HFFc6 (cell line): ENCODE measurements at places on chromosomes 16 and 17. TPM values are rescaled to one million over a fixed set of nuclear protein-coding genes. Genes with fewer than 3 reads are reported as not detected.

PPP1R27 gene
- not detected in 2 replicates for total RNA-seq

PLCD3 gene
- total RNA-seq, result 86.0 to 108 TPM (median 86.1 TPM) in 3 replicates

CHST5 gene
- not detected in 3 replicates for total RNA-seq

PHKB gene
- 63.4 to 66.6 TPM (median 63.7 TPM) in 3 replicates for total RNA-seq

- H3K4me3 ChIP-seq, result no peak overlapping the region
- H3K27ac ChIP-seq, result peak overlapping the region; percentile 57; the same call in 1 of the 2 replicates
- peaks cover 66% of the 10 kb centered on the region for H3K4me1 ChIP-seq
- peaks cover 9% of the 10 kb centered on the region for H3K36me3 ChIP-seq
Observed at GRCh38 chr16:48321317-48322036, 63.7 kb downstream of the SIAH1 start.

DNA sequence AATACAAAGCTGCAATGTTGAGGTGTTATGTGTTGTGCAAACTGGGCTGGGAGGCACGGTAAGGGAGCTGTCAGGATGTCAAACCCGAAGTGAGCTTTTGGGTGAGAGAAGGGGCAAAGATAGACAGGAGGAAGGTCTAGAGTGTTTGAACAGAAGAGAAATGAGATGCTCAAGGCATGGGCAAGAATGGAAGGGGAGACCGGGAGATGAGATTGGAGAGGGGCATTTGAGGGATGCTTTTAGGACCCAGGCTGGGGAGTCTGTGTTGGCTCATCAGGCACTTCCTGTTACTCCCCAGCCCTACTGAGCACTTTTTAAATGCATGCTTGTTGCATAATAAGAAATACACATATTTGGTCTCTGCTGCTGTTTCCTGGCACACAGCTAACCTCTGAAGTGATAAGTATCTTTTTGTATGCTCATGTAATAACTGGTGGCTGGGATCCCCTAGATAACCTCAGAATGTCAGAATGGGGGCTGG, 13.7 kb downstream of the UNC45B start:
- H3K36me3 ChIP-seq, result no peaks in the 10 kb centered on the region
- H3K27me3 ChIP-seq, result peaks cover 20% of the 10 kb centered on the region
- DNase-seq, result no peak
- H3K4me1 ChIP-seq, result no peaks in the 10 kb centered on the region
- H3K4me3 ChIP-seq, result no peak overlapping the region

DNA sequence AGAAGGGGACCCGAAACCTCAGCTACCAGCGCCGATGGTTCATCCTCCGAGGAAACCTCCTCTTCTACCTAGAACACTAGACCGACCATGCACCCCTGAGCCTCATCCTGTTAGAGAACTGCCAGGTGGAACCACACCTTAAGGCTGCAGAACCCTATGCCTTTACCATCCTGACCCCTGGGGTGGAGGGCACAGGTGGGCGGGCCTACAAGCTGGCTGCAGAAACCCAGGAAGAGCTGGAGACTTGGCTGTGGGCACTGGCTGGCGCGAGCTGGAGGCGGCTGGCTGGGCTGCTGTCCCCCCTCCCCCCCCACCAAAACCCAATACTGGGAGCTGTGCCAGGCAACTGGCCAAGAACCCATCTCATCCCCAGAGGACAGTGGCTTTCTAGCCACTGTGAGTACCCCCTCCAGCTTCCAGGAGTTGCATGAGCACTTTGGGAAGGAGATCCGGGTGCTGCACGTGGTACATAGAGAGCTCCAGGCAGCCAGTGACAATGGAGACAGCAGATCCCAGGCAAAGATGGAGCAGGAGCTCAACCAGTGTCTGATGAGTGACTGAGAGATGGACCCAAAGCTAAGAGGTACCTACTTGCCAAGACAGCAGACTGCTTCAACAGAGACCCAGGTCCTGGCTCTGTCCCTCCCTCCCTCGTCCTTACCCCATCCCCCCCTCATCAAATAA, 1.4 kb upstream of the CD2BP2 start:
- peaks cover 7% of the 10 kb centered on the region for H3K27me3 ChIP-seq
- peak overlapping the region; percentile 99 for H3K4me3 ChIP-seq

GRCh38 chr17:50364715-50365114, 8.3 kb downstream of the MRPL27 start:
- peak; percentile 70 for DNase-seq
- peaks cover 41% of the 10 kb centered on the region for H3K4me1 ChIP-seq
- no peaks in the 10 kb centered on the region; the same call in 1 of the 2 replicates for H3K27me3 ChIP-seq
- H3K4me3 ChIP-seq, result peak overlapping the region; percentile 28; the same call in 1 of the 2 replicates

- no peaks in the 10 kb centered on the region for H3K36me3 ChIP-seq
- no peak for DNase-seq
- H3K27me3 ChIP-seq, result no peaks in the 10 kb centered on the region
- peak overlapping the region; percentile 87 for H3K27ac ChIP-seq
Observed at GRCh38 chr17:64723781-64724180, 61.7 kb upstream of the SMURF2 start.

- no peak for DNase-seq
- peaks cover 26% of the 10 kb centered on the region for H3K4me1 ChIP-seq
- H3K27ac ChIP-seq, result no peak overlapping the region
Observed at GRCh38 chr17:1961189-1961588, 63.9 kb downstream of the RTN4RL1 start.

DNA sequence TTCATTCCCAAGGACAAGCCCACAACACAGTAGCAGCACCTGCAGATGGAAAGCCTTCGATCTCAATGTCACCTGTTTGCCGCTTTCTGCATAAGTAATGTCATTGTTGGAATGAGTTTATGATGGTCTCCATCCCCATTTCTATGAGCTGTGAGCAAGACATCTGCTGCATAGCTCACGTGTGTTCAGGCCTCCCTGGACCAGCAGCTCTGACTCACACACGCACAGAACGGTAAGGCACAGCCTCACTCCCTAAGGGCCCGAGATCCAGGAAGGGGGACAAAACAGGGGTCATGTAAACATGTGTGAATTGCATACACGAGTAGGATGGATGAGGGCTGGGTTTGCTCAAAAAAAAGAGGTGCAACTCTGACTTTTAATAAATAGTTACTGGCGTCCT, 223.1 kb downstream of the SOX9 start:
- H3K36me3 ChIP-seq, result no peaks in the 10 kb centered on the region
- DNase-seq, result no peak
- H3K4me1 ChIP-seq, result peaks cover 45% of the 10 kb centered on the region
- peaks cover 2% of the 10 kb centered on the region for H3K27me3 ChIP-seq

- no peak overlapping the region for H3K27ac ChIP-seq
- peaks cover 26% of the 10 kb centered on the region for H3K36me3 ChIP-seq
- H3K4me1 ChIP-seq, result peaks cover 45% of the 10 kb centered on the region
- H3K27me3 ChIP-seq, result no peaks in the 10 kb centered on the region; the same call in none of the 2 replicates
Observed at GRCh38 chr16:70756071-70756470, 44.9 kb downstream of the VAC14 start.

DNA sequence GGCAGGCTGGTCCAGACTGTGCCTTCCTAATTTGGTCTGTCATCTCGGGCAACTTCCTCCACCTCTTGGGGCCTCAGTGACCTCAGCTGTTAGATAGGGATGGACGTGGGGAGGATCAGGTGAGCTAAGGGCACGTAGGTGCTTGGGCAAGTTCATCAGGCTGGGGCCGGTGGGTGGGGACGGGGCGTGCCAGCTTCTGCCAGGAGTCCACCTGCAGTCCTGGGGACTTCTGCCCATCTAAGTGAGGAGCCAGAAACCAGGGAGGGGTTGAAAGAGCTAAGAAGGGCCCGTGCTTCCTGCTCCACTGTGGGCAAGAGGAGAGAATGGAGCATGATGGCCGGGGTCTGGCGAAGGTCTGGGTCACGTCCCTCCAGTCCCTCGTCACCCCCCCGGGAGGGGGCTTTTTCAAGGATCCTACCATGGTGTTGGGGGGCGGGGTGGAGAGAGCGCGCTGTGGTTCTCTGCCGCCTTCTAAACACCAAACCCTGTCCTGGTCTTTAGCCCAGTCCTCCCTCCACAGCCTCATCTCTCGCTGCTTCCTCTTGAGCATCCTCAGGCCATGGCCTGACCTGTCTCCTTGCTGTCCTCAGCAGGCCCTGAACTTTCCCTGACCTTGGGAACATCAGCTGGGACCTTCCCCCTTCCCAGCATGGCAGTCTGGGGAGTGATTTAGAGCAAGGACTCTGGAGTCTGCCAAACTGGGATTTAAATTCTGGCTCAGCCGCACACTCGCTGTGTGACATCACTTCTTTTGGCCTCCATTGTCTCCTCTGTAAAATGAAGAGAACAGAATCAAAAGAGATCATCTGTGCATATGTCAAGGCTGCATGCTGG, 21.6 kb downstream of the SPNS2 start:
- no peak overlapping the region for H3K4me3 ChIP-seq
- no peak overlapping the region for H3K27ac ChIP-seq
- no peaks in the 10 kb centered on the region for H3K36me3 ChIP-seq
- no peak for DNase-seq

DNA sequence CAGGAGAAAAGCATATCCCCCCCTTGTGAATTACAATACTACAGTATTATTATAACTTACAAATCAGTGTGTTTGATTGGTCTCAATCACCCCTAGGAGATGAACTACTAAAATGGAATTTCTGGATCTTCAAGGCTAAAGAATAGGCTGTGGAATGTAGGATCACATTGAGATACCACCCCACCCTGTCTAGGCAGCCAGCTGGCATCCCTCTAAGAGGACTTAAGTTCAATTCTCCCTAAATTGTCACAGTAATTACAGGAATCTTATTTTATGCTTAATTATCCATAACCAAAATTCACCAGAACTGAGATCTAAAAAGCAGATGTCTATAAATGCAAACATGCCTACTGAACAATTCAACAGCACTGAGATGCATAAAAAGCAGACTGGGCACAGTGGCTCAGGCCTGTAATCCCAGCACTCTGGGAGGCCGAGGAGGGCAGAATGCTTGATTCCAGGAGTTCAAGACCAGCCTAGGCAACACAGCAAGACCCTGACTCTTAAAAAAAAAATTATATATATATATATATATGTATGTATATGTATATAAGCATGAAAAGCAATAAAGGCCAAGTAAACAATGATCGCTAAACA, 12.0 kb downstream of the AP1G1 start:
- no peak for DNase-seq
- peaks cover 50% of the 10 kb centered on the region for H3K4me1 ChIP-seq
- peaks cover 2% of the 10 kb centered on the region for H3K27me3 ChIP-seq
- peak overlapping the region; percentile 56; the same call in 1 of the 2 replicates for H3K27ac ChIP-seq
- H3K36me3 ChIP-seq, result peaks cover 14% of the 10 kb centered on the region

DNA sequence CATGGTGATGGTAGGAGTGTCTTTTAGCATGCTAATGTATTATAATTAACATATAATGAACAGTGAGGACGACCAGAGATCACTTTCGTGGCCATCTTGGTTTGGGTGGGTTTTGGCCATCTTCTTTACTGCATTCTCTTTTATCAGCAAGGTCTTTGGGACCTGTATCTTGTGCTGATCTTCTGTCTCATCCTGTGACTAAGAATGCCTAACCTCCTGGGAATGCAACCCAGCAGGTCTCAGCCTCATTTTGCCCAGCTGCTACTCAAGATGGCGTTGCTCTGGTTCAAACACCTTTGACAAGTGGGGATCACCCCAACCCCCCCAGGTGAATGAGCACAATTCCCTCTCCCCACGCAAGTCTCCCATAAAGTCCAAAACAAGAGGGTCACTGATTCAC, 49.3 kb upstream of the ETV4 start:
- peaks cover 5% of the 10 kb centered on the region; the same call in 1 of the 2 replicates for H3K27me3 ChIP-seq
- peak overlapping the region; percentile 25; the same call in 1 of the 2 replicates for H3K27ac ChIP-seq
- H3K4me1 ChIP-seq, result peaks cover 50% of the 10 kb centered on the region
- no peak overlapping the region for H3K4me3 ChIP-seq

GRCh38 chr17:37802061-37802595, 57.3 kb upstream of the HNF1B start:
- H3K4me3 ChIP-seq, result no peak overlapping the region
- no peaks in the 10 kb centered on the region for H3K4me1 ChIP-seq
- H3K36me3 ChIP-seq, result no peaks in the 10 kb centered on the region
- H3K27ac ChIP-seq, result no peak overlapping the region

- no peak overlapping the region for H3K27ac ChIP-seq
- H3K4me1 ChIP-seq, result no peaks in the 10 kb centered on the region
- H3K36me3 ChIP-seq, result no peaks in the 10 kb centered on the region
- peaks cover 30% of the 10 kb centered on the region for H3K27me3 ChIP-seq
- no peak overlapping the region for H3K4me3 ChIP-seq
- no peak for DNase-seq
Observed at GRCh38 chr17:19539841-19540311, 6.2 kb downstream of the SLC47A1 start.

DNA sequence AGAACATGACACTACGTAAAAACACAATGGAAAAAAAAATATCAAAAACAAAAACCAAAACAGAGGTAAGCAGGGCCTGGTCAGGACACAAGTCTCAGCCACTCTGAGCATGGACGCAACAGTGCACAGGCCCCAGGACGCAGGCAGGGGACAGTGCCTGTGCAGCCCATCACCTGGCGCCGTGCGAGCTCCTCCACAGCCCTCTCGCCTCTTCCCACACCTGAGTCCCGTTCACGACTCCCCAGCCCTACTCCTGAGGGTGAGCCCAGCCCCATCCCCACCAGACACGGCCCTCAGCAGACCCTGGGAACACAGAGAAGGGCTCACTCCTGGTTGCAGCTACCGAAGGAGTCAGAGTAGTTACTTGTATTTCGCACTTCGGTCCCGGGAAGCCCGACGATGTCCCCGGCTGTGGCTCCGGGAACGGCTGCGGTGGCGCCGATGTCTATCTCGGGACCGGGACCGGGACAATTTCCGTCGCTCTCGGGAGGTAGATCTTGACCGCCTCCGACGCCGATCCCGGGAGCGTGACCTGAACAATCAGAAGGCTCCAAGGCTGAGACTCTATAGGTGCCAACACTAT, 9.4 kb downstream of the HBQ1 start:
- peaks cover 3% of the 10 kb centered on the region; the same call in 1 of the 2 replicates for H3K27me3 ChIP-seq
- peaks cover 26% of the 10 kb centered on the region for H3K36me3 ChIP-seq
- H3K4me1 ChIP-seq, result 0 out of 2 replicates have a peak, but pooled peaks cover 6% of the 10 kb centered on the region
- no peak overlapping the region for H3K27ac ChIP-seq
- no peak overlapping the region for H3K4me3 ChIP-seq
- no peak for DNase-seq

DNA sequence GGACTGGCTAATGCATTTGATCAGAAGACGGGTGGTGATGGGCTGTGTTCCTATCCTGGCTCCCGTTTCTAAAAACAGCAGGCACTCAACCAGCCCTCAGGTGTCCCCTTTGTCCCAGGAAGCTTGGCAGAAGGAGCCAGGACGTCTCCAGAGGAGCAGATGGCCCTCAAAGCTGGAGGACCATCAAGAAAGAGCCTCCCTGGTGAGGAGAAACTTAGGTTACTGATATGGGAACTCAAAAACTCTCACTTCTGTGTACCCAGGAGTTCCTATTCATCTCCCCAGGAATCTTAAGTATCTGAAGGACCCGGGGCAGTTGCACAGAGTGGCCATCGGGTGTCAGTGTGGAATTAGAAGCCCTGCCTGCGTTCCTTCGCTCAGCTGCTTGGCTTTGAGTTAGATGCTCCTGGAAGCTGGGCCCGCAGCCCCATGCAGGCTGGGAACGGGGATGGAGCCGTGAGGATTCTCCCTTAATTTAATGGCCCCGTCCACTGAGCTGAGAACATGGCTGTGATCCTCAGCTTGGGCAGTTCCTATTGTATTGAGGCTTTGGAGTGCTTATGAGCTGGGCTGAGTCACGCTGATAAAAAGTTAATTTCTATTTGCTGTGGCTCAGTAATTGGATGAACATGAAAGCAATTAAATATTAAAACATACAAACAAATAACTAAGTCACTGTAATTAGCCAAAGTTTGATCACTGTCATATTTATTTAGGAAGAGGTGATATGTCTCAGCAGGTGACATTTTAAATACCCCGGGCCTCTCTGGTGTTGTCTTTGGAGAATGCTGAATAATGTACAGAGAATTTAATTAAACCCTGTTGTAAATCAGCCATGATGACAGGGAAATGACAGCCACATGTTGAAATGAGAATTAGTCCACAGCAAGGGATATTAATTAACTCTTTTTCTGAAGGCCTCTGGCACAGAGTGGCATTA, 402.1 kb downstream of the SEC14L1 start:
- H3K4me3 ChIP-seq, result no peak overlapping the region
- no peak overlapping the region for H3K27ac ChIP-seq
- H3K36me3 ChIP-seq, result no peaks in the 10 kb centered on the region
- peak; percentile 72 for DNase-seq
